ENCODE measurements at places on chromosomes 7 and 10. TPM values are rescaled to one million over a fixed set of nuclear protein-coding genes. Genes with fewer than 3 reads are reported as not detected.

The TUBB8 gene
- total RNA-seq = not detected

The LGI1 gene
- not detected for total RNA-seq

The PPIF gene
- total RNA-seq = 41.4 TPM

The MIOS gene
- 40.9 TPM for total RNA-seq

The GSAP gene
- 1.7 TPM for total RNA-seq

The ITGA8 gene
- total RNA-seq = 0.65 TPM

The ANKRD1 gene
- 1,007 TPM for total RNA-seq

The MRLN gene
- total RNA-seq = not detected

The ARF5 gene
- total RNA-seq = 111 TPM

The PON1 gene
- not detected for total RNA-seq

The GPR37 gene
- 4.1 TPM for total RNA-seq

The IDI2 gene
- total RNA-seq = not detected

The TMEM225B gene
- total RNA-seq = 0.43 TPM

The LRIT1 gene
- not detected for total RNA-seq

The CFAP43 gene
- 0.22 TPM for total RNA-seq

Data from thoracic aorta endothelial cell (primary cell).